ENCODE measurements at places on chromosomes 7 and 10.

DNA sequence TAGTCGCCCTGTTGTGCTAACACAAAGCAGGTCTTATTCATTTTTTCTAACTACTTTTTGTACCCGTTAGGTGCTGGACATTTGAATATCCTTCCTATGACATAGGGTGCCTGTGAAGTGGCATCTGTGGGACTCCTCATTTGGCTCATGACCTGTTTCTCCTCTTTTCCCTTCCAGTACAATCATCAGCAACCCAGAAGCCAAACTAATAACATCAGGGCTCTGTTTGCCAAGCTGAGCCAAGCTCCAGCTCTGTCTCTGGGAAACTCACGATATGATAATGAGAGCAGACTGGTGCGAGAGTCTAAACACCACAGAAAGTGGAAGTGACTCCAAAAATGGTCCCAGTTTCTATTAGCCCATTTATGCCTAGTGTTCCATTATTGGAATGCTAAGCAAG, 92.0 kb downstream of the SVIL start:
- no peak for DNase-seq

DNA sequence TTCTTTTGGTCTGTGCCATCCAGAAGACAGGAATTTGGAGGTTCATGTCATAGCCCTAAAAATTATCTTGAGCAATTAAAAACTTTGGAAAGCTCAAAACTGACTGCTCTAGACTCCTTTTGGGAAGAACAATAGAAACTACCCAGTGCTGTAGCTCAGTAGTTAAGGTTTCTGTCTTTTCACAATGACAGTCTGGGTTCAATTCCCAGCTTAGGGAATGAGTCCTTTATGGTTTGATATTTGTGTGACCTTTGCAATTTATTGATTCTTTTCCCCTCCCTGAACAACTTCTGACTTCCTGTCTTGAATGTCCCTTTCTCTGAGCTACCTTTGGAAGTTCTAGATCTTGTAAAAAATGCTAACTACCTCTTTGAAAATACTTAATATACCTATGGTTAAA, 603.3 kb upstream of the IGFBP3 start:
- no peak for DNase-seq

DNA sequence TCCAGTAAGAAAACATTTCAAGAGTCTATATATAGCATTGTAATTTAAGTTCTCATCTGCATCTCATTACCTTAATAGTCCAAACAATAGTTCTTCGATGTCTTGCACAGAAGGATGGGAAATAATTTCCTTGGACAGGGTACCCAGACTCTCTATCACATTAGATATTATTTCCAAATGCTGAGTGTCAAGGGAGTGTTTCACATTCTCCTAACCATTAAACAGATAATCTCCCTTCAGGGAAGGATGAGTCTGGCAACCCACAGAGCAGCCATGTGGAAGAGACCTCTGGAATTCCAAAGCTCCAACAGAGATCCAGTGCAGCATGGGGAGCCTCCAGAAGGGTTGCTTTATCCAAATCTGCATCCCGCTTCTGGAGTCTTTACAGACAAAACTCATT, 89.6 kb downstream of the FZD1 start:
- DNase-seq = no peak

DNA sequence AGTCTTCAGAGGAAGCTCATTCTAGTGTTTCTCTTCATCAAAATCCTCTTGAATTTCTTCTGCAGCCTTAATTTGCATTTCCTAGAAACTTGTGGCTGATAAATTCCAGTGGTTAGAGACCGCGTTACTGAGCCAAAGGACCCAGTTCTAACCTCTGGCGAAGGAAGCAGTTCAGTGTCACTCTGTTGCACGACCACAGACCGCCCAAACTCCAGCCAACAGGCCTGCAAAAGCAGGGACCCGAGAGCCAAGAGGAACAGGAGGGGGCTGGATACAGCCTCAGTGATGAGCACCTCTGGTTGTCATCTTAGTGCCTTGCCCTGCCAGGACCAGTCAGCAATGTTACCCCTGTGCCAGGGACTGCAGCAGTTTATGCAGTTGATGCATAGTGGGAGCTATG, 70.0 kb downstream of the AFAP1L2 start:
- DNase-seq = no peak

GRCh38 chr10:72081210-72081609, 7.1 kb downstream of the SPOCK2 start:
- no peak for DNase-seq

DNA sequence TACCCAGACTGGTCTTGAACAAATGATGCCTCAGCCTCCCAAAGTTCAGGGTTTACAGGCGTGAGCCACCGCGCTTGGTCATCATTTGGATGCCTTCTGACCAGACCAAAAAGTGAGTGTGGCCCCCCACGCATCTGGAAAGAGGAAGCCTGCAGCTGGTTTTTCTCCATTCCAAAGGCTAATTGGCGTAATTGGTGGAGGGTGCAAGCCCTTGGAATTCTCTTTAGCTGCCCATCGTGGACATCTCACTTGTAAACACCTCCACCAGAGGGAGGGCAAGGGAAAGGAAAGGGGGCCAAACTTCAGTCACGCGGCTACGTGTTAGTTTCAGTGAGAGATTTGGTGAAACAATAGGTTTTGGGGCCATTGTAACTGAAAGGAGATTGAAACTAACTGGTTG, 4.1 kb upstream of the ARHGAP21 start:
- no peak for DNase-seq

DNA sequence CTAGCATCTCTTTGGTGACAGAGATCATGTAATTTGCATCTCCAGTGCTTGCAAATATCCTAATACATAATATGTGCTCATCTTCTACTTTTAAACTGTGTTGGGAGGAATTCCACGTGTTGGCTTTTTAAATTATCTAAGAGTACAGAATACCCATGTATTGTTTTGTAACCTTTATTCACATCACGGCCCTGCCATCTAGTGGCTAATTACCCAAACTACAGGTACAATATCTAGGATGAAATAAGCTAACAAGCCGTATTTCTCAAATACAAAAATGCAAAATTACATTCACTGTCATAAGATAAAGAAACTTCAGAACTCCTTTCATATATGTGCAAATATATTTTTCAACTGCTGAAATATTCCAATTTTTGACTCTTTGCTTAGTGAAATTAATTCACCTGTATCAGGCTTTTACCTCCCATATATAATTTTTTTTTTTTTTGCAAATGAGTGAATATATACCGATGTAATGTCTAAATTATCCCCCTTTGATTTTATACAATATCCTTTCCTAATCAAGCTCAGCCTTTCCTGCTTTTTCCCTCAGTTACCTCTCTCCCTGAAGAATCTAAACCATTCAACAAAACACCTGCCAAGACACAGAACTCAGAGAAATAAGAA, 30.3 kb upstream of the LSM8 start:
- DNase-seq = peak; percentile 54

GRCh38 chr7:40418448-40418847, 283.6 kb downstream of the SUGCT start:
- DNase-seq = no peak

- no peak for DNase-seq
These were observed 103.1 kb downstream of the PAXIP1 start for GRCh38 chr7:154899862-154900261.
